ENCODE measurements at places on chromosomes 13 and 19.

DNA sequence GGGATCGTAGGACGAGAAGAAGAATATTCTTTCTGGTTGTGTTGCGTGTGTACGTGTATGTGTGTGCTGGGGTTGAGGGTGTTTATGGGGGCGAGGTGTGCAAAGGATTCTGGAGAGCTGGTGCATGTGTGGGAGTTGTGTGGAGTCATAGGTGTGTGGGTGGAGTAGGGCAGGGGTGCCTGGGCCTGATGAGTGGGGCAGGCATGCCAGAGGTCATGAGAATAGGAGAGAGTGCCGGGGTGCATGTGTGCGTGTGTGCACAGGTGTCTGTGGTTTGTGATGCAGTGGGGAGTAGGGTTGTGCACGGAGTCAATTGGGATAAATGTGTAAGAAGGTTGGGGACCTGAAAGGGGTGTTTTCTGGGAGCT is 649 bp downstream of the TMEM91 start:
- no peak for DNase-seq

DNA sequence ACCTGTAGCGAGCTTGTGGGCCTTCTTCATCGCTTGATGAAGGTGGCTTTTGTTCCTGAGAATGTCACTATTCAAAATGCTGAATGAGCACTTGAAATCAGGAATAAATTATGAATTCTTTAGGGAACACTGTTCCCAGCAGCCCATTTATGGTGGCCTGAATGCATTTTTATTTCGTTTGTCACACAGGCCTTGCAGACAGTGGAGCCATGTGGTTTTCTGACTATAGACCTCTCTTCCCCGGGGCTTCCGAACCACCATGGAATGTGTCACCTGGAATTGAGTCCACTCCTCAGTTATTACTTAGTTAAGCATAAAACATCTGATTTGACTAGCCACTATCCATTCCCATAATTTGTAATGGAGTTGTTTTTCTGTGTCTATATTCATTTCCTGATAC is 396.9 kb downstream of the IRS2 start:
- no peak for DNase-seq

- DNase-seq: peak; percentile 43
These were observed at the start of gene KCTD15 for GRCh38 chr19:33796164-33796875. TSS of gene KCTD15 (plus strand) at chr19:33796870. CDS start at chr19:33800455, 3,585 bp downstream.

DNA sequence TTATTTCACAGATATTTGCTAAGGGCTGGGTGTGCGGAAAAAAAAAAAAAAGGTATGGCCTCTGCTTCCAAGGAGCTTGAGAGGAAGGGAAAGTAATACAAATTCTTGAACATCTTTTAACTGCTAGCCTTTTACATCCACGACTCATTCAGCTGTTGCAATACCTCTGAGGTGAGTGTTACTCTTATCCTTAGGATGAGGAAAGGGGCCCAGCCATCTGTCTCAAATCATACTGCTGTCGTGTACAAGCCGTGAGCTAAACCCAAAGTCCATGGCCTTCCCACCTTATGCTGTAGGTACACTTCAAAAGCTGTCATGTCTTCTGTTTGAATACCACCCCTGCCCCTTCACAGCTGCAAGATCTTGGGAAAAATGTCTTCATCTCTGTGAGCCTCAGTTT is 146.8 kb downstream of the KCNRG start:
- DNase-seq: peak; percentile 45

DNA sequence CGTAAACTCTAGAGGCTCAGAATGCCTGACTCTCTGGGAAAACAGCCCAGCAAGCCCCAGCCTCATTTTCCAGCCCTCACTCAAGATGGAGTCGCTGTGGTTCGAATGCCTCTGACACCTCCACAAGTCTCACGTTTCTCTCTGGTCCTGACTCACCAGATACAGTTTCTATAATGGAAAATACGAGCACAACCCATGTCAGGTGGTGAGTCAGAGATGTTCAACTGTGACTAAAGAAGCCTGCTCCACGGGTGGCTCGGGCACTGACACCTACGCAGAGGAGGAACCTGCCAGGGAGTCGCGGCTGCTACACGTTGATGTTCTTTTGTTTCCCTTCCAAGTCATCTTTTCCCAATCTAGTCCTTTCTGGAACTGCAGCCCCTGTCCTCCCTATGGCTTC is 87.1 kb upstream of the STK24 start:
- DNase-seq: no peak

- DNase-seq: no peak
These were observed 345 bp downstream of the ZNF257 start for GRCh38 chr19:22052644-22053013.

DNA sequence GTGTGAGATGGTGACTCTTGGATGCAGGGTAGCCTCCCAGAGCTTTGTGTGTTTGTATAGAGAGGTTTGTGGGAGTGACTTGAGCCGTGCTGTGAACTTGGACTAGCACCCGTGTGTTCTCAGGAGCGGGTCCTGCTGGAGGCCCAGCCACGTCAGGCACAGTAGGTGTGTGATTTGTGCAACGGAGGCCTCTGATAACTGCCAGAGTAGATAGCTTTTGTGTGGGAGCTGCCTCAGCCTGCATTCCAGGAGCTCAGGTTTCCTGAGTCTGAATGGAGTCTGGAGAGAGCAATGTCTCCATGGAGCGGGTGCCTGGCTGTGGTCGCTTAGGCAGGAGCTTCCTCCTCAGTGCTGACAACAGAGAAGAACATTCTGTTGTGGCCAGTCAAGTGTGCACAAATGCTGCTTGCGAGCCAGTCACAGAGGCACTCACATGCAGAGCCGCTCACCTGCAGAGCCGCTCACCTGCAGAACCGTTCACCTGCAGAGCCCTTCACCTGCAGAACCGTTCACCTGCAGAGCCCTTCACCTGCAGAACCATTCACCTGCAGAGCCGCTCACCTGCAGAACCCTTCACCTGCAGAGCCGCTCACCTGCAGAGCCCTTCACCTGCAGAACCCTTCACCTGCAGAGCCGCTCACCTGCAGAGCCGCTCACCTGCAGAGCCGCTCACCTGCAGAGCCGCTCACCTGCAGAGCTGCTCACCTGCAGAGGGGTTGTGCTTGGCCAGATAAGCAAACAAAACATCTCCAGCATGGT is 32.6 kb downstream of the TFDP1 start:
- DNase-seq: peak; percentile 97

DNA sequence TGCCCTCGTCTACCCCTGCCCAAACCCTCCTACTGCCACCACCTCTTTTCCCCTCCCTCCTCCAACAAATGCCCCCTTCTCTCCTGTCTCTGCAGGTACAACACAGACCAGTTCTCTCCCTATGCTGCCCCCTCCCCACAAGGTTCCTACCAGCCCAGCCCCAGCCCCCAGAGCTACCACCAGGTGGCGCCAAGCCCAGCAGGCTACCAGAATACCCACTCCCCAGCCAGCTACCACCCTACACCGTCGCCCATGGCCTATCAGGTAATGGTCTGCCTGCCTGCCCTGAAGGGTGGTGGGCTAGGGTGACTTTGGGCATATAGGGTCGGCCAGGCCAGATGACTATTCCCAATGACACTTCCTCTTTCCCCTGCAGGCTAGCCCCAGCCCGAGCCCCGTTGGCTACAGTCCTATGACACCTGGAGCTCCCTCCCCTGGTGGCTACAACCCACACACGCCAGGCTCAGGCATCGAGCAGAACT is 6.5 kb upstream of the TIMM50 start:
- no peak for DNase-seq

- no peak for DNase-seq
These were observed 3.5 kb upstream of the OR10H4 start for GRCh38 chr19:15945301-15945700.

GRCh38 chr13:88459331-88459730 is 788.2 kb downstream of the SLITRK5 start:
- no peak for DNase-seq

GRCh38 chr19:862581-863314 is 3.3 kb downstream of the CFD start:
- DNase-seq: no peak

- no peak for DNase-seq
These were observed 2127.1 kb upstream of the PCDH20 start for GRCh38 chr13:63542770-63543169.
